ENCODE measurements at places on chromosomes 1 and 21.

DNA sequence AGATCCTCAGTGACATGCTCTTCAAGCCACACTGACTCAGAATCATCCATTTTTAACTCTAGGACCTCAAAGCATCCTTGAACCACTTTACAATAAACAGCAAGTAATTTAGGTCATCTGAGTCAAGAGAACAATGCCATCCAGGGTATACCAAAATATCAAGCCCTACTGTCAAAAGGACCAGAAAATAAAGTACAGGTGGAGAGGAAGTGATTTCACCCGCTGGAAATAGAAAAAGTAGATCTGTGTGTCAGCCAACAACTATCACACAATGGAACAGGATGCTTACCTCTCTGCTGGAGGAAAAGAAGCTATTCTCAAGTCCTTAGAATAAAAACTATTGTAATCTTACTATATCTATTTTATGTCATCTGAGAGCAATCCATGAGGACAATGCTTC lies 37.0 kb downstream of the RERE start:
- peaks cover 10% of the 10 kb centered on the region for H3K4me1 ChIP-seq
- no peak overlapping the region for H3K4me3 ChIP-seq
- no peaks in the 10 kb centered on the region for H3K27me3 ChIP-seq
- no peaks in the 10 kb centered on the region for H3K36me3 ChIP-seq
- no peak overlapping the region for H3K27ac ChIP-seq

DNA sequence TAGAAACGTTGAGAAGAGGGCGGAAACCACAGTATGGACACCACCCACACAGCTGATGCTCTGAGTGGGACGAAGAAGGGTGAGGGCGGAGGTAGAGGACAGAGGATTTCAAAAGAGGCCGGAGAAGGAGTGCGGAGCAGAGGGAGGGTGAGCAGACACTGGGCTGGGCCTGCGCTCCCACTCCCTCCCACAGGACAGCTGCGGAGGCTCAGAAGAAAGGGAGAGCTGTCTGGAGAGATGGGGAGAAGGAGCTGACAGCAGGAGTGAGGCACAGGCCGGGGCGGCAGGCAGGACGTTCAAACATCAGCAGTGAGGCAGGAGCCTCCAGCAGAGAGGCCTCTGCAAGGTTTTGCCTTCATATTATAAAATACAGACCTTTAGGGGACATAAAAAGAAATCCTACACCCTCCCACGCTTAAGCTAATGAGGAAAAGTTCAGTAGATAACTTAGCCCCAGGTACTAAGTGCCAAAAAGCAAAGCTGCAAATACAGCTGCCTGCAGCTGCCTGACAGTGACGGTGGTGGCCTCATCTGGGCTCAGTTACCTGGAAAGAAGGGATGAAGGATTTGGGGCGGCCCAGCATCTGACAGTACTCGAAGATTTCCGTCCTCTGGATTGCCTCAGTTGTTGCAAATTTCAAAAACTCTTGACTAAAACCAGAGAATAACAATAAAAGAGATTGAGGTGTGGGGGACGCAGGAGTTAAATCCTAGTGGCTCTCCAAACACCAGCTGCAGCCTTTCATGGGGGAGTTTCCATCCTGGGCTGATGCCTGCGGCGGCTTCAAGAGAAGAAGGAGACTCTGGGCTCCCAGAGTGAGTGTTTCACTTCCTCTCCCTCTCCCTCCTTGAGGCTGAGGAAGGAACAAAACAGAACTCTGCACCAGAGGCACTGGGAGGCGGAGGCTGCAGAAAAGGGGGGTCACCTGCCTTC lies 25.6 kb downstream of the SEC16B start:
- H3K27ac ChIP-seq: no peak overlapping the region
- no peaks in the 10 kb centered on the region for H3K27me3 ChIP-seq
- no peak overlapping the region for H3K4me3 ChIP-seq
- H3K36me3 ChIP-seq: no peaks in the 10 kb centered on the region
- no peaks in the 10 kb centered on the region for H3K4me1 ChIP-seq
- DNase-seq: no peak

DNA sequence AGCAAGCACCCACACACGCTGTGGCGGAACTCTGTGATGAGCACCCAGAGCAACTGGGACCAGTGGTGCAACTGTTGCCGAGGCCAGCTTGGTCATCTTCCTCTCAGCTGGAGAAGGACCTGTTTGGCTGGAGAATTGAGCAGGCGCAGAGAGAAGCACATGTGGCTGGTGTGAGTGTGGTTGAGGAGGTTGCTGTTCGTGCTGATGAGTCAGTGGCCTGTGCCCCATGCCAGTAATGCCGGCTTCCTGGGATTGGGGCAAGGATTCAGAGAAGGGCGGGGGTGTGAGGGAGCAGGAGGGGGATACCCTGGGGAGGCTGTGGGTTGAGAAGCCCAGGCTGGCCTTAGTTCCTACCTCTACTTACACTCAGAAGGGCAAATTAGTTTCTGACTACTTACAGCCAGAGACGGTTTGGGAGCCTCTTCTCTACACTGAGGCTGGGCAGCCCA lies 57.5 kb upstream of the EPS8L3 start:
- no peak overlapping the region for H3K27ac ChIP-seq
- H3K4me3 ChIP-seq: no peak overlapping the region
- H3K36me3 ChIP-seq: no peaks in the 10 kb centered on the region
- H3K4me1 ChIP-seq: peaks cover 10% of the 10 kb centered on the region
- DNase-seq: no peak

DNA sequence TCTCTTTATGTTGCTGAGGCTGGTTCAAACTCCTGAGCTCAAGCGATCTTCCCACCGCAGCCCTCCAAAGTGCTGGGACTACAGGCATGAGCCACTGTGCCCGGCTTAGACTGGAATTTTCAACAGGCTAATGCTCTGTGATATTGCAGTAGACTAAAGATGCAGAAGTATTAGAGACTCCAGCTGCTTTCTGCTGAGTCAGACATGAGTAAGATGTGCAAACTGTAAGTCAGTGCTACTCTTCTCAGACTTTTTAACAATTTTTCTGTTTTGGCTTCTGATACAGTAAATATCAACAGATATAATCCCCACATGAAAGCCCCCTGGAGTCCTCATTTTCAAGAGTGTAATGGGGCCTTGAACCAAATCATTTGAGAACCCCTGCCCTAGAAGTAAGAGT lies 29.3 kb upstream of the NLRP3 start:
- H3K27me3 ChIP-seq: no peaks in the 10 kb centered on the region
- no peaks in the 10 kb centered on the region for H3K36me3 ChIP-seq
- no peaks in the 10 kb centered on the region for H3K4me1 ChIP-seq
- H3K27ac ChIP-seq: no peak overlapping the region

- peaks cover 7% of the 10 kb centered on the region for H3K4me1 ChIP-seq
- H3K27me3 ChIP-seq: no peaks in the 10 kb centered on the region
- no peaks in the 10 kb centered on the region for H3K36me3 ChIP-seq
- H3K4me3 ChIP-seq: no peak overlapping the region
Measured at GRCh38 chr1:243312952-243313634, 57.3 kb downstream of the SDCCAG8 start.

DNA sequence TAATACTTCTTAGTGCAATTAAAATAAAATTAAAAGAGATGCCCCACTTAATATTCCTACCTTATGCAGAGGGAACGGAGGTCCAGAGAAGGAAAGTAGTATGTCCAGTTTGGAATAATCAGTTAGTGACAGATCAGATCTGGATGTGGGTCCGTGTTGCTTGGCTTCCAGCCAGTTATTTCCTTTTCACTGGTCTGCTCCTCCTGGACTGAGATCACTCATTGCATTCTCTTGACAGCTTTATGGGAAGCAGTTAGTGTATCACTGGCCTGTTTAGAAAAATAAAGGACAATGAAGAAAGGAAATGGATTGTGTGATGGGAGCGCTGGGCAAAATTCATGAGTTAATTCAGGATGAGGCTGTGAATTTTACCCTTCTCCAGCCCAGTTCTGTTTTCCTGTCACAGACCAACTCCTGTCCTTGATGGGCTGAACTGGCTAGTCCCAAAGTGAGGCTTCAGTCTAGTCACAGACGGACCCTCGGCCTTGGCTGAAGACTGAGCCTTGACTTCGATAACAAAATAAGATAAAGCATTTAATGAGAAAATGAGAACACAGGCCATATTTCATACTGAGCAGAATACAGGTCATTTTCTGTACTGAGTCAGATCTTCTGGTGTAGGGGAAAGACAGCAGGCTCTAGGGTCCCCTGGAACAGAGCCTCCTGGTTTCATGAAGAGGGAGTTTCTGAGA lies 85.2 kb upstream of the TRABD2B start:
- DNase-seq: peak; percentile 49
- peaks cover 3% of the 10 kb centered on the region for H3K27me3 ChIP-seq
- H3K36me3 ChIP-seq: no peaks in the 10 kb centered on the region
- H3K27ac ChIP-seq: no peak overlapping the region
- H3K4me1 ChIP-seq: peaks cover 5% of the 10 kb centered on the region

Data from endothelial cell of umbilical vein (primary cell).